Esophagus muscularis mucosa (tissue), 4 donors: ENCODE measurements at places on chromosomes 7 and 10. TPM values are rescaled to one million over a fixed set of nuclear protein-coding genes. Genes with fewer than 3 reads are reported as not detected.
A peak's percentile ranks its signal among the peaks of the same experiment; 100 is the strongest.

DNA sequence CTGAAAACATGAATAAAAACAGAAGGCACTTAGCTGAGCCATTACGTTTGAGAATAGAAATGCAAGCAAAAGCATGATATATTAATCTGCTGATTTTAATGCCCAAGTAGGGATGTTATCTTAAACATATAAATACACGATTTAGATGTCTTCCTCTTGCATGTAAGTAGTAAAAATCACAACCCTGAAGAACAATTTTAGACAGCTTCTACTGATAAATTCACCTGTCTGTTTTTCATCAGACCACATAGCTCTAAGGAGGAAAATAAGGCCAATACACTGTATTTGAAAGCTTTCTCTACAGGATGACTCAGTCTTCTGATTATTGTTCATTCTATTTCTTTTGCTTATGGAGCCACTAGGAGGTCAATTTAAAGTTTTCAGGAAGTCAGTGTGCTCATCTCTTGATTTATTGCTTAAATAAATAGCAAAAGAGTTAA lies 210.9 kb upstream of the CHRM2 start:
- no peaks in the 10 kb centered on the region for H3K27me3 ChIP-seq
- H3K4me3 ChIP-seq: no peak overlapping the region
- no peaks in the 10 kb centered on the region for H3K36me3 ChIP-seq
- H3K4me1 ChIP-seq: no peaks in the 10 kb centered on the region
- H3K27ac ChIP-seq: no peak overlapping the region

- no peaks in the 10 kb centered on the region for H3K36me3 ChIP-seq
- no peak for DNase-seq
- peak overlapping the region; percentile 98 for H3K27ac ChIP-seq
- peaks cover 40% of the 10 kb centered on the region for H3K4me1 ChIP-seq
These were observed 1.7 kb downstream of the ARHGAP12 start for GRCh38 chr10:31926765-31927564.

- no peak for DNase-seq
- no peaks in the 10 kb centered on the region for H3K4me1 ChIP-seq
- no peaks in the 10 kb centered on the region for H3K36me3 ChIP-seq
- no peak overlapping the region for H3K4me3 ChIP-seq
- H3K27me3 ChIP-seq: no peaks in the 10 kb centered on the region
These were observed 37.9 kb upstream of the LRRN3 start for GRCh38 chr7:111053035-111053434.

GRCh38 chr7:156620291-156620675 lies 20.3 kb upstream of the RNF32 start:
- H3K4me1 ChIP-seq: peaks cover 11% of the 10 kb centered on the region
- no peak for DNase-seq
- no peak overlapping the region for H3K27ac ChIP-seq
- H3K4me3 ChIP-seq: no peak overlapping the region
- H3K27me3 ChIP-seq: peaks cover 42% of the 10 kb centered on the region
- H3K36me3 ChIP-seq: no peaks in the 10 kb centered on the region

DNA sequence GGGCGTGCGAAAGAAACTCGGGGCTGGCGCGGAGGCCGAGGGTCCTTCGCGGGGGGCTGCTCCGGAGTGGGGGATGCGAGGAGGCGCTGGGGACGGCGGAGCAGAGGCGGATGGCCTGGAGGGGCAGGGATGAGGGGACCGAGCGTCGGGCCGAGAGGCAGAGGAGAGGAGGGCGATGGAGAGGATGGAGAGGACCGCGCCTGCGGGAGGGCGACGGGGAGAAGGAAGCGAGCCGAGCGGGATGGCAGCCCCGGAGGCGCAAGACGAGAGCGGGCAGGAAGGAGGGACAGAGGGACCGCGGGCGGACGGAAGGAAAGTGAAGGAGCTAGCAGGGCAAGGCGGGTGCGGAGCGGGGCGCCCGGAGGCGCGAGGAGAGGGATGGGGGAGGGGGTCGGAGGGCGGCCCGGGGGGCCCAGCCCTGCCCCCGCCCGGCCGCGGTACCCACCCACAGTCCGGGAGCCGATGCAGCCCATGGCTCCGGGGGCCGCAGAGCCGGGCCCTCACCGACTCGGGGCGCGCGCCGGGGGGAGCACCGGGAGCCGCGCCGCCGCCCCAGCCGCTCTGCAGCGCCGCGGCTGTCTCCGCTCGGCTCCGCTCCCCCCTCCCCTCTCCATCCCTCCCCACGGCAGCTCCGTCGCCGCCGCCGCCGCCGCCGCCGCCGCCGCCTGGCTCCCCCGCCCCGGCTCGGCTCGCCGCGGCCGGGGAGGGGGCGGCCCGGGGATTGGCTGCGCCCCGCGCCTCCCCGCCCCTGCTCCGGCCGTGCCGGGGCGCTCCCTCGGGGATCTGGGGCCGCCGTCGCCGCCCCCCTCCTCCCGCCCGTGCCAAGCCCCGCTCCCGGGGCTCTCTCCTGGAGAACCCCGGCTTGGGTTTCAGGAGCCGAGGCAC lies at the start of gene FAM131B:
FAM131B (minus strand) TSS at position 583 of the 885 bp plus-strand sequence; CDS start at position 473, 110 bp downstream.
- no peak for DNase-seq
- H3K4me1 ChIP-seq: peaks cover 8% of the 10 kb centered on the region
- H3K27ac ChIP-seq: no peak within 1 kb of the TSS
- peaks cover 10% of the 10 kb centered on the region for H3K27me3 ChIP-seq
- H3K4me3 ChIP-seq: peak within 1 kb of the TSS; percentile 66
- H3K36me3 ChIP-seq: no peaks in the 10 kb centered on the region

DNA sequence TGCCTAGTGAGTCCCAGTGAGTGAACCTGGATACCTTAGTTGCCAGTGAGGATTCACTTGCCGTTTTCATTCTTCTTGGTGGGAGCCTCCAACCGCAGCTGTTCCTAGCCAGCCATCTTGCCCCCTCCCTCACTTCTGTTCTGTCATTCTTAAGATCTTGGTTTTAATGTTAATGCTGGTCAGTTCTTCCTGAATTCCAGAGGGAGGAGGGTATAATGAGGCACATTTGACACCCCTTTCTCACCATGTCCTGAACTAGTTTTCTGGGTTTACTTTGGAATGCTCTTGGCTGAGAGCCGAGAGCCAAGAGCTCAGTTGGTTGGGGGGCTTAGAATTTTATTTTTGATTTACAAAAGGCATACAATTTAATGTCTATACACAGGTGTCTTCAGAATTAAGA lies 78.5 kb upstream of the ADCY1 start:
- no peak overlapping the region for H3K27ac ChIP-seq
- no peaks in the 10 kb centered on the region for H3K36me3 ChIP-seq
- H3K4me3 ChIP-seq: no peak overlapping the region

- no peak overlapping the region for H3K27ac ChIP-seq
- no peaks in the 10 kb centered on the region for H3K36me3 ChIP-seq
- no peak overlapping the region for H3K4me3 ChIP-seq
- H3K27me3 ChIP-seq: no peaks in the 10 kb centered on the region
These were observed 46.3 kb downstream of the INSYN2A start for GRCh38 chr10:127150136-127150535.

DNA sequence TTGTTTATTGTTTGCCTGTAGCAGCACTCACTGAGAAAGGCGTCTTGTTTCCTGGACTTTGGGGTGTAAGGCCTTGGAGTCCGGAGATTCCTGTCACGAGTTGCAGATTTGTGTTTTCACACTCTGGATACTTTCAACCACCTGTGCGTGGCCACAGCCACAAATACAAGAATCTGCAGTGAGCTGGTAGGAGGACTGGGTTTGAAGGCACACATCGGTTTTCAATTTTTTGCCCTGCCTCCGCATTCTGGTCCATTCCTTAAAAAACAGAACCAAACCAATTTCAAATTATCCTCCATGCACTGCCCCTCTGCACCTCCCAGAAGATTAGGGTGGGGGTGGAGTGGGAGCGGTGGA lies 619 bp downstream of the EXOC4 start:
- no peaks in the 10 kb centered on the region for H3K36me3 ChIP-seq
- H3K27ac ChIP-seq: peak overlapping the region; percentile 87
- peaks cover 10% of the 10 kb centered on the region for H3K4me1 ChIP-seq

DNA sequence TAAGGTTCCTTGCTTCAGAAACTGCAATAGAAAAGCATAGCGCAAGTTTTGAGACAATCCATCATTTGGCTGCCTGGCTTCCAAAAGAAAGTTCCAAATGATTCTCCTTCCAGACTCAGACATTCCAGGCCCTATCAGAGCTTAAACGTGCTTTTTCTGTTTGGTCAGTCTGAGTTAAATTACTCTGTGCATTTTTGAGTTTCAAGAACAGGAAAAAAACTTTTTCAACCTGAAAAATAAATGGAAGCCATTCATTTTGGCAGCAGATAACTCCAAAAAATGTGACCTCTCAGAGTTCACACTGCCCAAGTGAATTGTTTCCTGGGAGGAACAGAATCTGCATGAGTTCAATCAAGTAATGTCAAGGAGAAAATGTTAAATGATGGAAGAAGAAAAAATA lies 354.2 kb downstream of the CXCL12 start:
- no peaks in the 10 kb centered on the region for H3K36me3 ChIP-seq
- no peak overlapping the region for H3K27ac ChIP-seq
- H3K4me3 ChIP-seq: no peak overlapping the region
- DNase-seq: no peak

GRCh38 chr7:2920956-2921652 lies 77.0 kb upstream of the GNA12 start:
- H3K27ac ChIP-seq: no peak overlapping the region
- DNase-seq: no peak
- no peaks in the 10 kb centered on the region for H3K4me1 ChIP-seq
- H3K36me3 ChIP-seq: no peaks in the 10 kb centered on the region

- H3K36me3 ChIP-seq: no peaks in the 10 kb centered on the region
- no peaks in the 10 kb centered on the region for H3K27me3 ChIP-seq
- H3K4me1 ChIP-seq: no peaks in the 10 kb centered on the region
- no peak overlapping the region for H3K27ac ChIP-seq
- H3K4me3 ChIP-seq: no peak overlapping the region
- DNase-seq: no peak
These were observed 161.6 kb upstream of the KMT2E start for GRCh38 chr7:104852386-104852785.

DNA sequence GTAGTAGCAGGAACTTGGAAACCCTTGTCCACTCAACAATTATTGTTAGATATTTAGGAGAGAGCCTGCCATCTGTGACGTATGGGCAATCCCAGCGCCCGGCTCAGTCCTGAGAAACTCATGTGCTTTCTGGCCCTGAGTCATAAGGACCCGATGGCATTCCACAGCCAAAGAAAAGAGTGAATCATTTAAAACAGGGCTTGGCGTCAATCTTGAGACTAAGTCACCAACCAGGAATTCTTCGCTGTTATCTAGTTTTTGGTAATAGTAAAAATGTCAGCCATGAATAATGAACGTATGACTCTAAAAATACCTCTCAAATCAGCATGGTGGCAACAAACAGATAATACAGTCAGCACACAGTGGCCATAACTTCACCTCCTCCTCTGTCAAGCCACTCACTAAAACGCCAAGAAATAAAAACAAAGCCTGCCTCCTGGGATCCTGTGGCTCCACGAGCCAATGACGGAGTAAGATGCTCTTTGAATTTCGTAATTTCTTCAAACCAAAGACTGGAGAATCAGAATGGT lies 140.8 kb downstream of the ADAM12 start:
- no peaks in the 10 kb centered on the region for H3K27me3 ChIP-seq
- H3K4me3 ChIP-seq: no peak overlapping the region
- no peaks in the 10 kb centered on the region for H3K4me1 ChIP-seq
- no peak overlapping the region for H3K27ac ChIP-seq
- no peaks in the 10 kb centered on the region for H3K36me3 ChIP-seq
- DNase-seq: no peak

DNA sequence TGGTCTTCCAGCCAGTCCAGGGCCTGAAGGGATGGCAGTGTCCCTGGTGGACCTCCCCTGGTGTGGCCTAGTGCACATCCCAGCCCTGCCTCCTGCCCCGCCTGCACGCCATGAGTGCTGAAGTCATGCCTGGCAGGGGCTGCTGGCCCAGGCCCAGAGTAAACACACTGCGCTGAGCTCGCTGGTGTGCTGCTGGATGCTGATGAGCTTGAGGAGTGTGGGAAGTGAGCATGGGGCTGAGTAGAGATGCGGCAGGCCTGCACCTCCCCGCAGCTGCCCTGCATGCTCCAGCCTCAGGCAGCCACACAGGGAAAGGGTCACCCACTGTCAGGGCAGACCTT lies 43.2 kb downstream of the HTRA1 start:
- H3K4me3 ChIP-seq: no peak overlapping the region
- no peaks in the 10 kb centered on the region for H3K27me3 ChIP-seq
- peaks cover 25% of the 10 kb centered on the region for H3K36me3 ChIP-seq
- peaks cover 32% of the 10 kb centered on the region for H3K4me1 ChIP-seq
- peak; percentile 95 for DNase-seq

- H3K4me1 ChIP-seq: no peaks in the 10 kb centered on the region
- no peaks in the 10 kb centered on the region for H3K36me3 ChIP-seq
- no peaks in the 10 kb centered on the region for H3K27me3 ChIP-seq
- no peak overlapping the region for H3K4me3 ChIP-seq
These were observed 31.7 kb downstream of the ASAH2 start for GRCh38 chr10:50219646-50220045.

GRCh38 chr10:1549591-1550290 lies 187.6 kb downstream of the ADARB2 start:
- no peak overlapping the region for H3K27ac ChIP-seq
- H3K36me3 ChIP-seq: no peaks in the 10 kb centered on the region
- DNase-seq: no peak
- H3K4me3 ChIP-seq: no peak overlapping the region

DNA sequence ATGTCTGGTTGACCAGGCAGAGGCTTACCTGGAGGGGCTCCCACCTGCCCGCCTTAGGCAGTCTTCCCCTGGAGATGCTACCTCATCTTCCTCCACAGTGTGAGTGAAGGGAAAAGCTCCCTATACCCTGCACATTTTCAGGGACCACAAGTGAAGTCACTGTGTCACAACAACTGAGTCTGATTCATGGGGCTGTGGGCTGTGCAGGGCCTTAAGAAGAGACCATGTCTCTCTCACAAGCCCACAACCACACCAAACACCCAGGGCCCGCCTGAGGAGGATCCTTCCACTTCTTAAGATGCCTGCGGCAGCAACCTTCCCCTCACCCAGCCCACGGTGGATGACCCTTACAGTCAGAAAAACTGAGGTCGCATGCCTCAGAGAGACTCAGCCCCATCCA lies 118.3 kb downstream of the KMT2E start:
- no peaks in the 10 kb centered on the region for H3K27me3 ChIP-seq
- no peak for DNase-seq
- H3K36me3 ChIP-seq: peaks cover 38% of the 10 kb centered on the region
- H3K4me1 ChIP-seq: peaks cover 4% of the 10 kb centered on the region
- H3K4me3 ChIP-seq: no peak overlapping the region

- no peak overlapping the region for H3K27ac ChIP-seq
- no peak overlapping the region for H3K4me3 ChIP-seq
These were observed 18.9 kb upstream of the ZNF212 start for GRCh38 chr7:149220534-149220933.

Gene IGFBP3
- total RNA-seq: 127 TPM

Gene LRIT1
- not detected for total RNA-seq

Gene C7orf57
- total RNA-seq: not detected

Gene CDHR3
- total RNA-seq: 41.1 TPM

Gene GPR158
- under 0.01 TPM for total RNA-seq

Gene TRIL
- total RNA-seq: 9.4 TPM

Gene CFAP58
- 0.83 TPM for total RNA-seq

Gene ADARB2
- total RNA-seq: 2.3 TPM

Gene COPS6
- 87.6 TPM for total RNA-seq

Gene GHRHR
- total RNA-seq: not detected

Gene DKK1
- not detected for total RNA-seq

Gene LRRC61
- total RNA-seq: 9.9 TPM

Gene INA
- total RNA-seq: 2.2 TPM
